Fibroblast of skin of left quadriceps (primary cell): ENCODE measurements at places on chromosomes 5 and 9.

GRCh38 chr5:94326586-94326985 lies 291.8 kb downstream of the KIAA0825 start:
- DNase-seq, result no peak

DNA sequence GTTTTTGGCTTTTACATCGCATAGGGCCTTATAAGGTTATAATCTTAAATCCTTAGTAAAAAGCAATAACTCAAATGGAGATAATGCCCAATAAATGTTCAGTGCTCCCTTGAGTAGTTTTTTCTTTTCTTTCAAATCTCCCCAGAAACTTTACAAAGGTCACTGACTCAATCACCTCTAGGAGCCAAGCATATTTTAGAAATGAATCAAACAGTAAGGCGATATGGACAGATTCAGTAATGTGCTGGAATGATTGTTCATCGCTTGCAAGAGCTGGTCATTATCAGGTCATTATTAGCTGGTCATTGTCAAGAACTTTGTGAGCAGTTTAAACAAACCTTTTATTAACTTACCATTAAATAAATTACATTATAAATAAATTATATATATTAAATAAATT lies 130.4 kb upstream of the SLIT3 start:
- DNase-seq, result no peak

DNA sequence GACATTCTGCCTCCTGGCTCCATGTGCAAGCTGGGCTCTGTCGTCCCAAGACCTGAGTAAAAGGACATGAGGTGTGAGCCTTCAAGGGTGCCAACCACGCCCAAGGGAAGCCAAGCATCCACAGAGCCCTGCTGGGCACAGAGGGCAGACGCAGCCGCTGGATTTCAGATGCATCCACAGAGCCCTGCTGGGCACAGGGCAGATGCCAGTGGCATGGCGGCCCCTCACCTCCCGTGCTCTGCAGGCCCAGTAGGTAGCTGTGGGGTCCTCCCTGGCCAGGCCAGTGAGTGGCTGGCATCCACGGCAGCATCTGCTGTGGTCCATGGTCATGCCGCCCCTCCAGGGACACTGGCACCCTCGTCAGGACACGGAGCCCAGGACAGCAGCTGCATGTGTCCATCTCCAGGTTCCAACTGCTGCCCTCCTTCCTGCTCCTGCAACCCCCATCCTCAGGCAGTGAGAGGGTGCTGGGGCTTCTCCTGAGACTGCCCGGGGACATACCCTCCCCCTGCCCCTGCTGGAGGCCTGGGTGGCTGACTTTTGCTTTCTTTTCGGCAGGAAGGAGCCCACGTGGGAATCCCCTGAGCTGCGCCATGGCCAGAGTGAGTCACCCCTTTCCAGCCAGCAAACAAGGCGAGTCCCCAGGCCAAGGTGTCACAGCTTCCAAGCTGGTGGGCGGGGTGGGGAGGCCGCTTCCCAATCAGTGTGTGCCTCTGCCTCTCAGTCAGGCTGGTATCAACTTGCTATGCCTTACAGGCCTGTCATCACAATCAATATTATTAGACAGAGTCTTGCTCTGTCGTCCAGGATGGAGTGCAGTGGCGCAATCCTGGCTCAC lies 4.0 kb upstream of the TRAF2 start:
- DNase-seq, result no peak

DNA sequence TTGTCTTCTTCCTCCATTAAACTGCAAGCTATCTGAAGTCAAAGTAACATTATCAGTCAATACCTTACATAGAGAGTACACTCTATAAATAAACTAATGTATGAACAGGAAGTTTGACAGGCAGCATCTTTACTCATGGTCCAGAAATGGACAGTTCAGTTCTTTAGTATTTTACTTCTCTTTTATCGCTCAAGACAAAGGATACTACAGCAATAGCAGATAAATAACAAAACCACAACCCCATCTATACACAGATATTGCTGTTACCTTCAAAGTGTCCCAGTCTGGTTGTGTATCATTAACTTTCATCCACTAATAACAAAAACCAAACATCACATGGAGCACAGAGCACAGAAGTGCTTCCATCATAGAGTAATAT lies 46.4 kb downstream of the SEMA5A start:
- no peak for DNase-seq

GRCh38 chr9:22060831-22061383 lies 51.8 kb upstream of the CDKN2B start:
- no peak for DNase-seq

GRCh38 chr5:40030661-40031060 lies 605.9 kb upstream of the DAB2 start:
- DNase-seq, result no peak

- DNase-seq, result no peak
Measured at GRCh38 chr5:5335107-5335506, 87.4 kb upstream of the ICE1 start.

GRCh38 chr9:137797206-137798120 lies 80.1 kb upstream of the CACNA1B start:
- no peak for DNase-seq

DNA sequence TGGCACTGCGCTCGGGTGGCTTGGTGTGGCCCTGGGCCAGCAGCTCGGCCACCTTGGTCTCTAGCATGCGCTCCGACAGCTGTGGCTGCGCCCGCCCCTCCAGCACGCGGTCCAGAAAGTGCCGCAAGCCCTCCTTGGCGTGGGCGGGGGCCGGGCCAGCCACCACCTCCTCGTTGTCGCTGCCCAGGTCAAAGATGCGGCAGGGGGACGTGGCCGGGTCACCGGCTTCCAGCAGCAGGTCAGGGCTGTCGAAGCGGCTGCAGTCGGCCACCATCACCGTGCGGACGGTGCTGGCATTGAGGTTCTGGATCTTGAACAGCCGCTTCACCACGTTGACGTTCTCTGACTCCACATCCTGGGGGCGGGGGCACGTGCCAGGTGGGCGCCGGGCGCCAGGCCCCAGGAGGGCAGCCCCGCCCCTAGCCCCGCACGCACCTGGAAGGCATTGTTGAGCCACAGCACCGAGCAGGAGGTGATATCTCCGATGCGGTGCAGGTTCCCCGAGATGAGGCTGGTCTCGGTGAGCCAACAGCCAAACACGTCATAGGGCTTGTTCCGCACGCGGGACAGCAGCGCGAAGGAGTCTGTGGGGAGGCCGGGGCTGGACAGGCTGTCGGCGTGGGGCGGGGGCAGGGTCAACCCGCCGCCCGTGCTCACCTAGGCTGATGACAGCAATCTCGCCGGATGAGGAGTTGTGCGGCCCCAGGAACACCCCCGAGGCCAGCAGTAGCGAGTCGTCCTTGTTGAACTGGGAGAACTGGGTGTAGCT lies 2.2 kb downstream of the FBXW5 start:
- DNase-seq, result no peak

DNA sequence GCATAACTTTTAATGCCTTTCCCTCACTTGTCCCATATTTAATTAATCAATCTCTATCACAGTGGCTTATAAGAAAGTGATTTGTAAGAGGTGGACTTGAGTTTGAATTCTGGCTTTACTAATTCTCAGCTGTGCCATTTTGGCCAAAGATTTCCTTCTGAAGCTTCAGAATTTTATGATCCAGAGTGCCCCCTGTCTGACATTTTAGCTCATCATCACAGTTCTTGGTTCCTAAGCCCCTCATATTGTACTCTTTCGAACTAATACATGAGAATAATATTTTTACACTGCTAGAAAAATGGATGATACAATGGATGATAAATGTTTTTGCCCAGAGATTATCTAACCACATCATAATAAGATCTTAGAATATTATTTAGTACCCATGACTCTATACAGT lies 1014.1 kb downstream of the PTPRD start:
- no peak for DNase-seq

- DNase-seq, result no peak
Measured at GRCh38 chr5:43251754-43252153, 59.7 kb downstream of the NIM1K start.

DNA sequence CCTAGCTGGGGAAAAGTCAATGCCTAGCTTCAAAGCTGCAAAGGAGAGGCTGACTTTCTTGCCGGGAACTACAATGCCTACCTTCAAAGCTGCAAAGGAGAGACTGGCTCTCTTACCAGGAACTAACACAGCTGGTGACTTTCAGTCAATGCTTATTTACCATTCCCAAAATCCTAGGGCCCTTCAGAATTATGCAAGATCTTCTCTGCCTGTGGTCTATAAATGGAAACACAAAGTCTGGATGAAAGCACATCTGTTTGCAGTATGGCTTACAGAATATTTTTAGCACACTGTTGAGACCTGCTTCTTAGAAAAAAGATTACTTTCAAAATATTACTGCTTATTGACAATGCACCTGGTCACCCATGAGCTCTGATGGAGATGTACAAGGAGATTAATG lies 259.4 kb downstream of the PLK2 start:
- DNase-seq, result no peak

DNA sequence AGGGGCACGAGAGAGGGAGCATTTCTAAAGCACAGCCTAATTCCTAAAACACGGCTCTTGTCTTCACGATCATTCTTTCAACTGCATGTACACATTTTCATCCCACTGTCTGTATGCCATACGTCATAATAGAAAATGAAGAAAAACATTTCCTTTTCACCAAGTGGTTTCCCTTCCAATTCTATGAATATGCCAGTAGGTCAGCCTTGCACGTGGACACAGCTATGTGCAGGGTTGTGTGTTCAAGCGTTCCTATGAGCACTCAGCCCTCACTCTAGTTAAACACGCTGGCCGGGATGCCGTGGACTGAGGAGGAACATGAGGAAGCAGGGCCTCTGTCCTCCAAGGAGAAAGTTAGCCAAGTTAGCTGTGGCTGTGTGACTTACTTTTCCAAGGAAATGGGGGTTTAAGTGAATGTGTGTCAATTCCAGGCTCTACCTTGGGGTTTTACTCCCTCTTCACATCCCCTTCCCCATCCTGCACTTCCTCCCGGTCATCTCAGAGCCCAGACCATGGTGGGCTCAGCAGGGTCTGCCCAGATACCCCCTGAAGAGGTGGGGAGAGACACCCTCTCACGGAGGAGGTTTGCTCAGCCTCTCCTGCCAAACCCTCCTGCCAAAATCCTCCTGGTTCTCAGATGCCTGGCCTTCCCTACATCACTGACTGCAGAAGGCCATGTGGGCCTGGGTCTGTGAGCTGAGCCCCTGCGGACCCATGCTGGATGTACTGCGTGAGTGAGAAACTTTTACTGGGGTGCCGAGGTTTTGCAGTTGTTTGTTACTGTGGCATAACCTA lies 230.6 kb downstream of the FSTL4 start:
- no peak for DNase-seq

DNA sequence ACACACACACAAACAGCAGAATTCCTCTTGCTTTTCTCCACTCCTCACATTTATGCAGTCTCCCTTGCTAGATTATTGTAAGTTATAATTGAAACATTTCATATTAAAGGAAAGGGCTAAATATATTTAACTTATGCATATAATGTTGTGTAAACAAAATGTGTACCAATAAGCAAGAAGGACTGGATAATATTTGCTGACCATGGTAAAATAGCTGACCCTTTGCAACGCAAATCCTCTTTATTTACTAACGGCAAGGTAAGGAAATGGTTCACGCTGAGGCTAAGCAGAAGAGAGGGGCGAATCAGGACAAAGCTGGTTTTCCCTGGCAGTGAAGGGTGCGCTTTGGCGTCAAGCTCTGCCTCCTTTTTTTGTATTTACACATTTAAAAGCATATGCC lies 154.2 kb upstream of the IRX4 start:
- no peak for DNase-seq

GRCh38 chr5:87899208-87899661 lies 369.4 kb downstream of the TMEM161B start:
- no peak for DNase-seq

GRCh38 chr5:56123531-56124243 lies 109.4 kb downstream of the ANKRD55 start:
- peak; percentile 99 for DNase-seq

DNA sequence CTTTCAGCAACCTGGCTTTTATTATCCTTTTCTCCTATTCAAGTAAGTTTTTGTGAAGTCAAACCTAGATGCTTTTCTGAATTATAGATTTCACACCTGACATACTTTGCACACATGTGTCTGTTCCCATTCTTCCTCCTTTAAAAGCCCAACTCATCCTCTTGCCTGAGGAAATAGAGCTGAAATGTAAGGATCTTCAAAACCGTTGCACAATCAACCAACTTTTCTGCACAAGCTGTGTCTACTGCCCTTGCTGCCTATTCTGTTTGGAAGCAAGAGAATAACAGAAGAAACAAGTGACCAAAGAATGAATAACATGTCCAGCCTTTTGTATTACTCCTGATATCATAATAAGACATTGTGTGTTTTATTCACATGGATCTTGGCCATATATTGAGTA lies 95.1 kb upstream of the ITGA1 start:
- DNase-seq, result no peak

DNA sequence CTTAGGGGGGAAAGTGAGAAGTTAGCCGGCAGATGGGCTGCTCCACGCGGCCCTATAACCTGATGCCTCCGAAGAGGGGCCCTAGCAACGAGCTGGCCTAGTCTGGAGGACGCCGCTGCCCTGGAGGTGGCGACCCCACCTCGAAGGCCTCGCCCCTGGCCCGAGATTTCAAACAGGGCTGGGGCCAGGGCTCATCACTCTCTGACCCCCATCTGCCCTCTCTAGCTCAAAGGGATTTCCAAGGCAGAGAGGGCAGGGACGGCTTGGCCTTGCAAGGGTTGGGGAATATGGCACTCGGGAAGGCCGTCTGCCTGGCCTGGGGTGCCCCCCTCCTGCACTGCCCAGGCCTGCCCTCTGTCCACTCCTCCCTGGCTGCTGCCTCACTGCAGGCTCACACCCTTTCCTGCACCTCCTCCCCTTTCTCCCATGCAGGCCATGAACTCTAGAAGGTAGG lies 25.5 kb upstream of the TIFAB start:
- DNase-seq, result no peak

DNA sequence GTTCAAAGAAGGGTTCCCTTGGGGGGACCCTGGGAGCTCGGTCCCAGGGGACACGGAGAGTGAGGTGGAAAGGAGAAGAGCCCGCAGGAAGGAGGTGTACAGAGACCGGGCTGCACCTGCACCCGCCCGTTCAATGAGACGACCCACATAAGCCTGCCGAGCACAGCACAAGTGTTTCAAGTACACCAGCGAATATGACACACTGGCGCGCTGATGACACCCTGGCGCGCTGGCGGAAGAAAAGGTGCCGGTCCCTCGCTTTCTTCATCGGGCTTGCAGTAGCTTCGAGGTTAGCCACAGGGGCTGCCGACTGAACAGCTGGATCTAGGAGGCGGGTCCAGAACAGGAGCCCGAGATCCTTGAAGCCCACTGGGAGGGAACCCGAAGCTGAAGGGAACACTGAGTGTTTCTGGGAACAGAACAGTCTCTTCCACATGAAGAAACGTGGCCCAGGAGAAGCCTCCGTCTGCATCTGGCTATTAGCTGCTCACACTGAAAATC lies 1.4 kb downstream of the TBC1D9B start:
- DNase-seq, result no peak

- DNase-seq, result no peak
Measured at GRCh38 chr5:165673499-165673898, 2168.1 kb downstream of the MAT2B start.

DNA sequence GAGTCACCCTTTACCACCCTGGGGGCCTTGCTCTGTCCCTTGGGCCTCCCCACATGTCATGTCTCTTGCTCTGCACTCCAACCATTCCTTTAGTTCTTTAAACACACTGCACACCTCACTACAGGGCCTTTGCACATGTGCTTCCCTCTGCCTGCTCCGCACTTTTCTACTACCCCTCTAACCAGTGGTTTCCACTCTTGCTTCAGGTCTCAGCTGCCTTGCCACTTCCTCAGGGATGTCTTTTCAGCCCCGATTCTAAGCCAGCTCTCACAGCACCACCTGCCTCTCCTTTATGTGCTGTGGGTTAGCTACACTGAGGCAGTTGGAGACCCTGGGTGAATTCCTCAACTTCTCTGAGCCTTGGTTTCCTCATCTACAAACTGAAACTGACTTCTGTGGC lies 34.6 kb upstream of the GABBR2 start:
- no peak for DNase-seq
